SIG-M5 (cell line): ENCODE measurements at places on chromosomes 12 and 14.

DNA sequence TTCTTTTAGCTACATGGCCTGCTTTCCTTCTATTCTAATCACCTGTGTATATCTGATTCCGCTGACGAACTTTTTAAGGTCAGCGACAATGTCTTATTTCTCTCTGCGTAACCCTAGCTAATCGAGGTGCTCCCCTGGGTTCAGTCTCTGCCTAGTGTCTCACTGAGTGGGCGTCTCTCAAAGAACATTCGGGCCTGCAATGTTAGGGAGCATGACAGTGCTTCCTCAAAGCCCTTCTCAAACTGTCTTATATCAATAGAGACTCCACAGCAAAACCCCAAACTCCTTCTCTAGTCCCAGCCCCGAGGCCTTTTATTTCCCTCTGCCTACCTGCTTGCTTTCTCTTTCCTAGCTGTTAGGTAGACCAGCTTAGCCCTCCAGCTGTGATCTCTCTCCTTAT, 13.7 kb upstream of the RPS6KL1 start:
- DNase-seq, result no peak

DNA sequence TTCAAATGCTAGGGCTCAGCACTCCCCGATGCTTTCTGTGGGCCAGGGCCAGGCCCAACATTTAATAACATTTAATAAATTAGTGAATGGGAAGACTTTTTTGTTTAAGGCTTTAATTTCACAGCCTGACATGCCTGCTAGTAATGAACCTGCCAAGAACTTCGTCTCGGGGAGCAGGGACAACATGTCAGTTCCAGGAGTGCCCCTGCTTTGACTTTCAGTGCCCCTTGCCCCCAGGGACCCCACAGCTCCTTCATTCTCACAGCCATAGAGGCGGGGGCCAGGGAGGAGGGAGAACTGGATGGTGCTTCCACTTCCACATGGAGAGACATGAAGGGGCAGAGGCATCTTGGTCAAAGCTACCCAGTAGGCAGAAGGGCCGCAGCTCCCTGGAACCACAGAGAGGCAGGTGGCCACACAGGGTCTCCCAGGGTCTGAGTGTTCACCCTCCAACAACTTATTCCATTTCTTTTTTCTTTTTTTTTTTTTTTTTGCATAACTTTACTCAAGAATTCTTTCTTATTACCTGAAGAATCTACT, 66.0 kb upstream of the DDX11 start:
- DNase-seq, result no peak

- DNase-seq, result no peak
Observed at GRCh38 chr12:53051058-53051880, 1.4 kb downstream of the TNS2 start.

GRCh38 chr14:99529899-99530298, 48.7 kb downstream of the CCNK start:
- no peak for DNase-seq

GRCh38 chr14:74826574-74826973, 49.4 kb downstream of the PROX2 start:
- DNase-seq, result no peak

GRCh38 chr12:11581179-11581755, 68.2 kb upstream of the ETV6 start:
- DNase-seq, result no peak

GRCh38 chr12:15230751-15231150, 9.5 kb upstream of the RERG start:
- no peak for DNase-seq

GRCh38 chr12:52364901-52365489, 2.3 kb downstream of the KRT85 start:
- no peak for DNase-seq
